ENCODE measurements at places on chromosomes 4 and X.

DNA sequence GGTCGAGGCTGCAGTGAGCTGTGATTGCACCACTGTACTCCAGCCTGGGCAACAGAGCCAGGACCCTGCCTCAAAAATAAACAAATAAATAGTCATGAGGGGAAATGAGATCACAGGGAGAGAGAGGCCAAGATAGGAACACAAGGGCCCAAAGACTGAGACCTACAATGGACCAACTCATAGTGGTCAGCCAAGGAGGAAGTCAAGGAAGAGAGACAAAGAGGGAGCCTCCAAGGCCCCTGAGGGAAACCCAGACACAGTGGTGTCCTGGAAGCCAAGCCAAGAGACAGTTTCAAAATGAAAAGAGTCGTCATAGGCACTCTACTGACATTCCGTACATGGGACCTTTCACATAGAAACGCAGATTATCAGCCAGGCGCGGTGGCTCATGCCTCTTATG is 153.3 kb downstream of the BCOR start:
- no peak for DNase-seq

DNA sequence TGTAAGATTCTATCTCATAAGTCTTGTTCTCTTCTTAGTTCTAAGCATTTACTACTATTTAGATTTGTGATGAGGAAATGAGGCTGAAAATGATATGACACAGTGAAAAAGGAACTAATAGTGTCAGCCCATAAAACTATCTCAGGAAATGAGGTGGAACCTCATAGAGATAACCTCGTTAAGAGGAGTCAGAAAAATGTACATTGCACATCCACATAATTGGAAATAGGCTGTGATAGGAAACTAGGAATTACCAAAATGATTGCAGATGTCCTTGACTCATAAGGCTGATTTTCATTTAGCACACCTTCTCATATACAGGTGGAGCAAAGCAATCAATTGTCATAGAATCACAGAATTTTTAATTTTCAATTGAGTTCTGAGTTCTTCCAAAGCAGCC is 26.8 kb downstream of the ANXA10 start:
- no peak for DNase-seq

GRCh38 chrX:132665676-132666075 is 176.8 kb upstream of the MBNL3 start:
- DNase-seq, result no peak

DNA sequence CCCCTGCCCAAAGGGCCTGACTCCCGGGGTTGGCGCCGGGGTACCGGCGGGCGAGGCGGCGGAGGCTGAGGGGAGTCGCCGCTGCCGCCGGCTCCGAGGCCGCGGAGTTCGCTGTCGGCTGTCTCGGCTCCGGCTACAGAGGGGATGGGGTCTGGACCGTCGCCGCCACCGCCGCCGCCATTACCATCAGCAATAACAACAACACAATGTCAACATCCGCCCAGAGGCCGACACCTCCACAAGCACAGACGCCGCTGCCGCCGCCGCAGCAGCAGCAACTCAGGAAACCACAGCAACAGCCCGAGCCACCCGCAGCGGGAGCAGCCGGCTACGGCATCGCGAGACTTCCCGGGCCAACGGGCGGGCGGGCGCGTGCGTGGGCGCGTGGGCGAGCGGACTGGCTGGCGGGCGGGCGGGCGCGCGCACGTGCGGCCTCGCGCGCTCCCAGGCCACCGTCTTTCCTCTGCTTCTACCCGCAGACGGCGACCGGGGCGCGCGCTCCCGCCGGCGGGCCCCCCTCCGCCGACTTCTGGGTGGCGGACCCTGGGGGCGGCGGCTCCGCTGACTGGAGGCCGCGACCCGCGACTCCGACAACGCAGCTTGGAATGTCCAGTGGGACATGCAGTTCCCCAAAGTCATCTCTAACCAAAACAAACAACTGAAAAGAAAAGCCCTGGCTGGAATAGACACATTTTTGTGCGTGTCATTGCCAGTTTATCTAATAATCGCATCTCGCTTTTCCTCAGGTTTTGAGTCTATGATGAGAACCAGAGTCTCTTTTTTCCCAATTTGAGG is at the start of gene CHIC2:
Gene CHIC2 (minus strand): TSS at position 289 of the 795 bp plus-strand sequence. CDS start 305 bp downstream, outside the sequence.
- DNase-seq, result no peak

DNA sequence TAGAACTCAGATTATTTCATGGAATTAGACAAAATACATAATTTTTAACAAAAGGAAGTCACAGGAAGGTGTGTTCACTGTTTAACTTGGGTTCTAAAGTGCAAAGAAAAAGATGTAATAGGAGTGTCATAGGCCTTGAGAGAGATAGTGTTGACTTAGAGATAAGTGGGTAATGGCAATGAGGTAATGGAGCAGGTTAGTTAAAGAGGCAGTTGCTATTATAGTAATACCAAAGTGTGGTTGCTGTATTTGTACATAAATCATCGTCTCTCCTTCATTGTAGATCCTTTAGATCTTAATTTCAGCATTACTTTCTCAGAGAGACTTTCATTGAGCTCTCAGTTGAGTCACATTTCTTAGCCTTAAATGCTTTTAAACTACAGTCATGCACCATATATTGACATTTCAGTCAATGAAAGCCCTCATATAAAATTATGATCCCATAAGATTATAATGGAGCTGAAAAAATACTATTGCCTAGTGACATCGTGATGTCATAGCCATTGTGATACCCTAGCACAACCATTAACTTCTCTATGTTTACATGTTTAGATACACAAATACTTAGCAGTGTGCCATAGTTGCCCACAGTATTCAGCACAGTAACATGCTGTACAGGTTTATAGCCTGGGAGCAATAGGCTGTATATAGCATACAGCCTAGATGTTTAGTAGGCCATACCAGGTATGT is 245.4 kb downstream of the ADGRL3 start:
- DNase-seq, result no peak

- no peak for DNase-seq
These were observed 46.0 kb downstream of the HADH start for GRCh38 chr4:108035691-108036090.

DNA sequence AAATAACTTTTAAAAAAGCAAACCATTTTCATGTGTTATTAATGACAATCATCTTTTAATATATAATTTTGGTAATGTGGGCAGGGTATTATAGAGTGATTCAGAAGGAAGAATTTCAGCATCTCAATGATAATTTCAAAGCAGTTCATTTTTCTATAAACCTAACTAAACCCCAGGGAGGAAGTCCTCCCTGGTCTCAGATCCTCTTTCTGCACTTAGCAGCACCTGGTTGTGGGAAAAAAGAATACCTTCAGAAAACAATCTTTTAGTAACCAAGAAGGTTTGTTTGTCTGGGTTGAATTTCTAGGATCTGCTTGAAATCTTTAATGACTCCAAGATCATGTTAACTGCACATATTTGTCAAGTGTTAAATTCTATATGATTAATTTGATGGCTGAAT is 29.9 kb downstream of the DKK2 start:
- DNase-seq, result no peak

DNA sequence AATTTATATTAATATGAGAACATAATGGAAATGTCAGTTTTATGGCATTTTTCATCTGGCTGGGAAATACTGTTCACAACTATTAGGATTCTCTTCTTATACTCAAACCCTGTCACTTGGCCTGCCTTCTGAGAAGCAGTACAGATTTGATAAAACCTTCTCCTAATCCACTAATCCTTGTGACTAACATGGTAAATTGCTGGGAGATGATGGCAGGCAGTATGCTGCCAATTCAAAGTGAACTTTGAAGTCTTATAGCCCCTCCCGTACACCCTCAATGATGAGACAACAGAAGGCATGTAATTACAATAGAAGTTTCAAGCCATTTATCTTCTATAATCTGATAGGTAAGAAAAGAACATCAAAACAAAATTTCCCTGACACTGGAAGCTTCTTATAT is 36.9 kb downstream of the PAQR3 start:
- DNase-seq, result no peak

DNA sequence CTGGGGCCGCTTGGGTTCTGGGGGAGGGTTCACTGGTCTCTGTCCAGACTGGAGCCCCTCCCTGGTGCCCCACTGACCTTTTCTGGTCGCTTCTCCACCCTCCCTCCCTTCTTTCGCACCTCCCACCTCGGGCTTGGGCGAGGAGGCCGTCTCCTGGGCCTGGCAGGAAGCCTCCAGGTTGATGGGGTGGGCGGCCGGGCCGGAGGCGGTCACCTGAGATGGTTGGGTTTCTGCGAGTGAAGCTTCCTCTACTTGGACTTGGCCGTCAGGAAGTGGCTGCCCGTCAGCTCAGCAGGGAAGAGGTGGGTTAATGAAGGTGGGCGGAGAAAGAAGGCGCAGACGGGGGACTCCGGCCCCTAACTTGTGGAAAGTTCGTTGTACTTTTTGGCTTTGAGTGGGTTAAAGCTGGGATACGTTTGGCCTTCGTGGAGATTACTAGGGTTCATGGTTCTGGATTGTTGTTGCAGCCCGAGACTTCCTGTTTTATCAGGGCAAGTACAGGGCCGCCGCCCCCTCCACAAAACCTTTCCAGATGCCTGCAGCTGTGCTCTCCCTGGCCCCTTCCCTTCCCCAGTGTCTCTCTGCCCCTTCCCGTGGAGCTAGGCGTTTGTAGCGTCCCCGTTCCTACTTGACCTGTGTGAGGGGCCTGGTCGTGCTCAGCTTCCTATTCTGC is 1.2 kb downstream of the AKAP17A start:
- DNase-seq, result no peak

DNA sequence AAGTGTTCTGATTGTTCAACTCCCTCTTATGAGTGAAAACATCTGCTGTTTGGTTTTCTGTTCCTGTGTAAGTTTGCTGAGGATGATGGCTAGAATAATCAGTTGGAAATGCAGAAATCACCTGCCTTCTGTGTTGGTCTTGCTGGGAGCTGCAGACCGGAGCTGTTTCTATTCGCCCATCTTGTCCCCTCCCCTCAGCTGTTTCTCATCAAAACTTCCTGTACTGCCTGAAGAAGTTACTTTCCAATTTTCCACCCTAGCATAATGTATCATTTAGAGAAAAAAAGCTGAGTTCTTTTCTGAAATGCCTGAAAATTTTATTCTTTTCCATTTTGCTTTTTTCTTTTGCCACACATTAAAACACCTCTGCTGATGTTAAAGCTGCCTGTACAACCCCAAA is 167.6 kb downstream of the TEX13A start:
- DNase-seq, result no peak

GRCh38 chr4:39937683-39938268 is 39.9 kb downstream of the PDS5A start:
- DNase-seq, result no peak

- DNase-seq, result no peak
These were observed 492.9 kb upstream of the INTU start for GRCh38 chr4:127139788-127140286.

DNA sequence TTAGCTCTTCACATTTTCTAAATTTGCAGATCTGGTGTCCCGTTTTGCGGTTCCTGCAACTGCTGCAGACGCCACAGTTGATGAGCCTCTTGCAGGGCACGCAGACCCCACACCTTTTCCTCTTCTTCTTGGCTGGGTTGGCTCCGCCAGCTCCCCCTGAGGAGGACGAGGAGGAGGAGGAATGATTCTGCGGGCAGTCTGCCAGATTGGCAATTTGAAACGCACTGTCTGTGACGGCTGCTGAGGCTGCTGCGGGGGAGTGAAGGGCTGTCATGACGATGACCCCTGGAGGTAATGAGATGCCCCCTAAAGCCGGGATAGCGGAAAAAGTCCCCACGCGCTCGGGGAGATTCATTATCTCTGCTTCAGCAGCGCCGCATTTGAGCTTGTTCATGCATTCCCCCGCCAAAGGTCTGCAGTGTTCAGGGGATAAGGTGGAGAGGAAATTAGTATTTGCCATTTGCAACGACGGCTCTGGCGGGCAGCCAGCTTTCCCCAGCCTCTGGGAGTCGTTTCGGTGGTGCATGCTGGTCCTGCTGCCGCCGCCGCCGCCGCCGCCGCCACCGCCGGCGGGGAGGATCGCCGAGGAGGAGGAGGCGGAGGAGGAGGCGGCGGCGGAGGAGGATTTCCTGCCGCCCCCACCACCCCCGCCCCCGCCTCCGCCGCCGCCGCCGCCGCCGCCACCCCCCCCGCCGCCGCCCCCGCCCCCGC is 3.8 kb downstream of the CXXC4 start:
- DNase-seq, result no peak

DNA sequence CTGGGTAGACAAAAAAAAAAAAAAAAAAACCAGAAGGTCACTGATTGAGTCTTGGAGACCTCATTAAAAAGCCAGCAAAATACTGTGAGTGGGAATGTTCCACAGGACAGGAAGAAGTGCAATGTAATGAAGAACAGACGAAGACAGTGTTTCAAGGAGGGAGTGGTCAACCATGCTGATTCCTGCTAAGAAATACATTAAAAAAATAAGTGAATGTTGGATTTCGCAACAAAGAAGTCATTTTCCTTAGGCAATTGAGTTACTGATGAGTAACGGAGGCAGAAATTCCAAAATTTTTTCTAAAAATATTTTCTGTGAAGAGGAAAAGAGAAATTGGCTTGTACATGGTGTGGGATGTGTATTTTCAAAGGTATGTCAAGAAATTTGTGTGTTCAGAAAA is 94.3 kb upstream of the FAM47B start:
- DNase-seq, result no peak

- DNase-seq, result no peak
These were observed 97.3 kb upstream of the DDX3X start for GRCh38 chrX:41236629-41237028.

DNA sequence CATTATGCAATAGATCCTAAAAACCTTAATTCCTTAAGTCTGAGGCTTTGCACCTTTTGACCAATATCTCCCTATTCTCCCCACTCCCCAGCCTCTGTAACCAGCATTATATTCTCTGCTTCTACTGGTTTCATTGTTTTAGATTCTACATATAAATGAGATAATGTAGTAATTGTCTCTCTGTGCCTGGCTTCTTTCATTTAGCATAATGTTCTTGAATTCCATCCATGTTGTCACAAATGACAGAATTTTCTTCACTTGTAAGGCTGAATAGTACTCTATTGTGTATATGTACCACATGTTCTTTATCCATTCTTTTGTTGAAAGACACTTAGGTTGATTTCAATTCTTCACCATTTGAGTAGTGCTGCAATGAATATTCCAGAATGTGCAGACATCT is 66.0 kb downstream of the MAGEC1 start:
- DNase-seq, result no peak

DNA sequence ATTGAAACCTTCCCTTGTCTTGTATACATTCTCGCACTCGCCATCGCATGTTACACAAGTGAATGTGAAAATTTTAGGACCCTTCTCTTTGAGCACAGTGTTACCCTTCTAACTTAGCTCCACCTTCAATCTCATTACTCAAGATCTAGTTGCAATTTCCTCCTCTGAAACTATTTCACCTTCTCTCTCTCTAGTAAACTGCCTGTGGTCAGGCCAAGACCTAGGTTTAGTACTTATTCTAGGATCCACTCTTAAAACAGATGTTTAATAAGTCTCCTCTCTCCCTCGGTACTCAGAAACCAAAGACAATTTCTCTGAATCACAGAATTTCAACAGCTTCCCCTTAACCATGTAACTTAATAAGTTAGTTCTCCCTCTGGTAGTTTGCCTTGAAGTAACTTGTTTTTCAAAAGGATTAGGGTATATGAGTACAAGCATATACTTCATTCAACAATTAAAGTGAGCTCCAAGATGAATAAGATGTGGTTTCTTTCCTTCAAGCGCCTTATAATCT is 156.0 kb downstream of the SH3KBP1 start:
- no peak for DNase-seq

GRCh38 chr4:48347282-48347921 is 6.1 kb downstream of the SLAIN2 start:
- DNase-seq, result no peak

- DNase-seq, result no peak
These were observed 86.7 kb upstream of the MAGEA4 start for GRCh38 chrX:151825925-151826485.
